Sciatic nerve (tissue), 2 donors: ENCODE measurements at places on chromosomes 1 and 21. TPM values are rescaled to one million over a fixed set of nuclear protein-coding genes. Genes with fewer than 3 reads are reported as not detected.

Gene TXNIP
- total RNA-seq = 609 TPM

Gene NTMT2
- not detected for total RNA-seq

Gene TEKT2
- total RNA-seq = 0.98 TPM

Gene LHX8
- not detected for total RNA-seq

Gene B3GALT5
- total RNA-seq = not detected
